Urinary bladder (tissue), 4 donors: ENCODE measurements at places on chromosomes 6 and 20.
A peak's percentile ranks its signal among the peaks of the same experiment; 100 is the strongest.

- no peak for DNase-seq
Measured at GRCh38 chr20:43458422-43458924, 777 bp downstream of the SRSF6 start.

DNA sequence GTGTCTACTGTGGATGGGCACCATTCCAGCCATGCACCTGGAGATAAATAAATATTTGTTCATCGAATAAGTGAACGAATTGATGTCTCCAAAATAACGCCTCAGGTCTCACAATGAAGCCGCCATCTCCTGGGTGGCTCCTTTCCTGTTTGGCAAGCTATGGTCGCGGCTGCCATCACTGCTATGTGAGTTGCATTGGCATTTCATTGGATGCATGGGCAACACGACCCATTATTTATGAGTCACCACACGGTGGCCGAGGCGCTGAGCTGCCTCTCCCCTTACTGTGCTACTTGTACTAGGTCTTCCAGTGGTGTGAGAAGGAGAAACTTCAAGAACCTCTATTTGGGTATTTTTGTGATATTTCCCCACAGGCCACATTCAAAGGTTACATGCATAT, 21.3 kb upstream of the PDE10A start:
- no peak for DNase-seq

DNA sequence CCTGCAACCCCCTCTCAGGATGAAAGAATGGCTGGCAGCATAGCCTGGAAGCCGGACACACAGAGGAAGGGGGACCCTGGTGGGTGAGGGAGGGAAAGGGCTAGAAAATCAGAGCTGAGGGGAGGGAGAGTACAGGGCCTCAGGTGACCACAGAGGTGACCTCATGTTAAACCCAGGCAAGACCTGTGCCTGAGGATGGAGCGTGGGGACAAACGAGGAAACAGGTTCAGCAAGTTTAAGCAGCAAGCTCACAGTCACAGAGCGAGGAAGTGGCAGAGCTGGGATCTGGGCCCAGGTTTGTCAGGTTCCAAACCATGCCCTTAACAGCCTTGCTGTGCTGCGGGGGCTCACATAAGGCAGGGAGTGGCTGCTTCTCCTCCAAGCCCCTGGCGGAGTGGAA, 4.0 kb upstream of the BPI start:
- no peak for DNase-seq

GRCh38 chr6:100084316-100084990, 90.4 kb upstream of the MCHR2 start:
- no peak for DNase-seq

- DNase-seq, result no peak
Measured at GRCh38 chr6:32854376-32855178, 585 bp downstream of the PSMB9 start.

DNA sequence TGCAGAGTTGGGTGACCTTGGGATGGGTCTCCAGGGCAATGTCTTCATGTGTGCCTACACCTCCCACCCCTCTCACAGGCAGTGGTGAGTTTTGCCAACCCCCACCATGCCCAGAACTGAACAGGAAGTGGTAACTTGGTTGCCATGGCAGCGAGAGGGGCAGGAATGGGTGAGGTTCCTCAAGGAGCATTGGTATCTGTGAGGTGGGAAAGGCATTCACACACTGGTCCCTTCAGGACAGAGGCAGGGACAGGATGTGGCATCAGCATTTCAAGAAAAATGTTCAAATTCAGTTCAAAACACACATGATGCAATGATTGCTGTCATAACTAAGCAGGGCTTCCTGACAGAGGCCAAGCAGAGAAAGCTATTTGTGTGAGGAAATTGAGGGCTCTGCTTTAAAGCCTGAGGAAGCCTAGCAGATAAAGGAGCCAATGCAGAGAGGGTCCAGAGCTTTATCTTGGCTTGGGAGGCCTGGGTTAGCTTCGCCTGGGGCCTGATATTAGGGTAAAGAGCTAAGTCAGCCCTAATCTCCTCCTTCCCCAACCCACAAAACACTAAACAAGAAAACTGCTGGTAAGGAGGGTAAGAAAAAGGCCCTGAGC, 551 bp downstream of the TREML2 start:
- DNase-seq, result no peak

DNA sequence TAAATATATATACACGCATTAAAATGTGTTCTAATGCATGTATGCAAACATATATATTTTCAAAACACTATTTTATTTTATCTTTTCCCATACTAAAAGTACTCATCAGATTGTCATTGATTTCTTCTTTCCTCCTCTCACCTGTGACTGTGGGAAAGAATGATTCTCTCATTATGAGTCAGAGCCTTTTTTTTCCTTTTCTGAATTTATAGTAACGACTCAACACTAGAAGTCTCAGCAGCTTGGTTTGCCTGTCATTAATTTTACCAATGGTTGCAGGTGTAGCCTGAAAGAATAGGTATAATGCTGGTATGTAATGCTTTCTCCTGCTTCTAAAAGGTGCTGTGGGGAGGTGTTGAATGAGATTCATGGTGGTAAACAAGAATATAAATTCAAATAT, 328.7 kb downstream of the UTRN start:
- DNase-seq, result no peak

GRCh38 chr6:138063726-138064125, 43.5 kb downstream of the PERP start:
- DNase-seq, result no peak

GRCh38 chr6:83429857-83430610, 817 bp downstream of the ME1 start:
- no peak for DNase-seq

DNA sequence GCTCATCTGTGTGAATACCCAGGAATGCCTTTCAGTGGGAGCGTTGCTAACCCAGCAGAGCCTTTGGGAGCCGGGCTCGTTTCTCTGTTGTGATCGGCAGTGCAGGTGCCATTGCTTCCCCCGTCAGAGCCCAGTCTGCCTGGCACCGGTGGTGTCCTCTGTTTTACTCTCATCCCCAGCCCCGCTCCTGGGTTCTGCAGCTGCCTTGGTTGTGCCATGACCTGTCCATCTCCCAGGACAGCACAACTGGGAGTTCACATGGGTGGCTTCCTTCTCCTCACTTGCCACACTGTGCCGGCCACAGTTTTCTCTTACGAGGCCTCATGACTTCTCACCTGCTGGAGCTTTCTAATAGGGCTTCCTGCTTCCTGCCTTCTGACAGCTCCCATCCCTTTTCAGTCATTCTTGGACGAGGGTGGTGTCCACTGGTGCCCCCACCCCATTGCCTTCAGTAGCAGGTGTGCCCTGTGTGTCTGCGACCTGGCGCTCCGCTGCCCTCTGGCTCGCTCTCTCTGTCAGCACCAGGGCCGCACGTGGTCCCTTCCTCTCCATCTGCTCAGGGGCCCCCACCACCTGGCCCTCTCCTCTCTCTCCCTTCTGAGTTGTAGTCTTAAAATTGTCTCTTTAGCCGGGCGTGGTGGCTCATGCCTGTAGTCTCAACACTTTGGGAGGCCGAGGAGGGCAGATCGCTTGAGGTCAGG, 110.9 kb downstream of the RPP40 start:
- DNase-seq, result no peak

GRCh38 chr6:18931086-18931485, 543.9 kb downstream of the RNF144B start:
- DNase-seq, result no peak

- no peak for DNase-seq
Measured at GRCh38 chr20:63830841-63831588, at the start of gene ZBTB46. TSS of gene ZBTB46 (minus strand) at chr20:63831264. CDS start at chr20:63790757, 40,507 bp downstream.

DNA sequence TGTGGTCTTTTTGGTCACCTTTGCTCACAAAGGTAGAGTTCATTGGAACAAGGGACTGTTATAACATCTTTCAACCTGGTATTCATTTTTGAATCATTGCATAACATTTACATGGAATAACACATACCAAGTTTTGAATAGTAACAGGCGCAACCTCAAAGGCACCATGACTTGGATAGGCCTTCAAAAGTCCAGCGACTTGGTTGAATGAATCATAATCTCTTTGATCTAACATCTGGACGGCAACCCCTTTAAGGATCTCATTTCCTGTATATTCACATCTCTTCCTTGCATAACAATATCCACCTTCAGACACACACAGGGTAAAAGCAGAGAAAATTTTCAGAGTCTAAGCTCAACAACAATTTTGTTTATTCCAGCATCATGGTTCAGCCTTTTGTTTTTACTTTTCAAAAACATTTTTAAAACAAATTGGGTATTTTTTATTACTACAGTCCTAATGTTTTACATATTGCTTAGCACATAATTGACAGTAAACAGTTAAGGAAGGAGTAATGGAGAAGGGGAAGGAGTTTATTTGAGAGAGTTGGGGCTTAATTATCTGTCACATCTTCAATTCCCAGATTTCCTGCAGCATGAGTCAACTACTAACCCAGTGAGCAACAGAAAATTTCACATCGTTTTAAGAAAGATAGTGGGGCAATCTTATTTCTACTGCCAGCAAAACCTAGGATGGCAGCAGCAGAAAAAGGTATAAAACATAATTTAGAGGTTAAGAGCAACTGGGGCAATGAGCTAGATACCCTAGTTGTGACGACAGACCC, 41.8 kb upstream of the F13A1 start:
- DNase-seq, result no peak

DNA sequence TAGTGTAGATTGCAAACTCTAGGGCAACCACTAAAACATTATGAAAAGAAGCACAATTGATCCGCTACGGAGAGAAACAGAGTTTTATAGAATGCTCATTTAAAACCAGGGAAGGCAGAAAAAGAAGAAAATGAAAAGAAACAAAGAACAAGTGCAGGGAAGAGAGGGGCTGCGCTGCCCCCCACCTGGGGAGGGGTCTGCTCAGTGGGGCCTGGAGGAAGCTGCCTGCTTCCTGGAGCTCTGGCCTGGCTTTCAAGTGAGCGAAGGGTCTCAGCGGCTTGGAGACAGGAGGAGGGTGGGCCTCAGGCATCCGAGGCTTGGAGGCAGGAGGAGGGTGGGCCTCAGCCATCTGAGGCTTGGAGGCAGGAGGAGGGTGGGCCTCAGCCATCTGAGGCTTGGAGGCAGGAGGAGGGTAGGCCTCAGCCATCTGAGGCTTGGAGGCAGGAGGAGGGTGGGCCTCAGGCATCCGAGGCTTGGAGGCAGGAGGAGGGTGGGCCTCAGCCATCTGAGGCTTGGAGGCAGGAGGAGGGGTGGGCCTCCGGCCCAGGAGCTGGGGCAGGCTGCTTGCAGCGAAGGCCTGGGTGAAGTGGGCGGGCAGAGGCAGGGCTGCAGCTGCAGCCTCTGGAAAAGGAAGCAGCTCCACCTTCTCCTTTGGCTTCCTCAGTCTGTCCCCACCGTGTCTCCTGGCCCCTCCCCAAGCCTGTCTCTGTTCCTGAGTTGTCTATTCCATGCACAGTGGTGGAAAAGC, 406.3 kb downstream of the TAF4 start:
- DNase-seq, result no peak

DNA sequence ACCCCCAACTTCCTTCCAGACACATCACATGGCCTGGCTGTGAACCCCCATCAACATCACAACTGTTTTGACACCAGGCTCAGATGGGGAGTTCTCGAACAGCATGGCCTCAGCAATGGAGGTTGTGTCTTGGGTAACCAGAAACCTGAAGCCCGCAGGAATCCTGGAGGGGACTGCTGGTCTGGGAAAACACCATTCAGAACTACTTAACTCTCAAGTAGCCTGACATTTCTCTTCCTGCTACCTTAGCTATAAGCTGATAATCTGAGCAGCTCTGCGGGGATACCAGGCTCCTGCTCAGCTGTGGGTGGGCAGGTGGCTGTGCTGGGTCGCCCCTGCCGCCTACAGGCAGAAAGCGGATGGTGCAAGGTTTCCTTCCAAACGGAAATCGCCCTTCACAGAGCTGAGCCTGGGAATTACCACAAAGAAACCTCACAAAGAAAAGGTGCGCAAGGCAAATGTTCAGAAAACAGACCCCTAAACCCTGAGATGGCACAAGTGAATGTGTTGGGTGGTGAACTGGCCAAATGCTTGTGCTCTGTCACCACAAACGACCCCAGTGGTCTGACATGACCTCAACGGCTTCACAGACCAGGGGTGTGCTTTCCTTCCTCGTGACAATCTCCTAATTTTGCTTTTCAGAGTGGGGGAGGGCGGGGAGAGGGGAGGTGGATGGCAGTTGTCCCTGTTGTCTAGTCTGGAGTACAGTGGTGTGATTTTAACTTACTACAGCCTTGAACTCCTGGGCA, 29.5 kb downstream of the SNX5 start:
- DNase-seq, result no peak

- DNase-seq, result no peak
Measured at GRCh38 chr6:108846628-108847027, 1.6 kb upstream of the ARMC2 start.

DNA sequence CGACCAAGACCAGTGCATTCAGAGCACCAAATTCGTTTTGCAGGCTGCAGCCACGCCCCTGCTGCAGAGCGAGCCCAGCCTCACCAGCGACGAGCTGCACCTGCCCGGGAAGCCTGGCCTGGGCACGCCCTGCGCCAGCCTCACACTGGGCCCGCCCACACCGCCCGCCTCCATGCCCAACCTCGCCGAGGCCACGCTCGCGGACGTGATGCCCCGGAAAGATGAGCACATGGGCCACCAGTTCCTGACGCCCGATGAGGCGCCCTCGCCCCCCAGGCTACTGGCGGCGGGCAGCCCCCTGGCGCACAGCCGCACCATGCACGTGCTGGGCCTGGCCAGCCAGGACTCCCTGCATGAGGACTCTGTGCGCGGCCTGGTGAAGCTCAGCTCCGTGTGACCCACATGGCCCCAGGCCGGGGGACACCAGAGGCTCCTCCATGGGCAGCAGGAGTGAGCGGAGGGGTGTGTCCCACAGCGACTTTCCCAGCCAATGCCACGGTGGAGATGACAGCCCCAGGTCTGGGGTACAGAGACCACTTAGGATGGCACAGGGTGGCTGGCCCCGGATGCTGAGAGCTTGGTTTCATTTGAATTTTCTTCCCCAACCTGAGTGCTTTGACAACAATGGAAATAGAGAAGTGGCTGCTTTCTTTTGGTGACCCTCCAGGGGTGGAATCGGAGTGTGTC, 150.2 kb upstream of the SNX9 start:
- no peak for DNase-seq

DNA sequence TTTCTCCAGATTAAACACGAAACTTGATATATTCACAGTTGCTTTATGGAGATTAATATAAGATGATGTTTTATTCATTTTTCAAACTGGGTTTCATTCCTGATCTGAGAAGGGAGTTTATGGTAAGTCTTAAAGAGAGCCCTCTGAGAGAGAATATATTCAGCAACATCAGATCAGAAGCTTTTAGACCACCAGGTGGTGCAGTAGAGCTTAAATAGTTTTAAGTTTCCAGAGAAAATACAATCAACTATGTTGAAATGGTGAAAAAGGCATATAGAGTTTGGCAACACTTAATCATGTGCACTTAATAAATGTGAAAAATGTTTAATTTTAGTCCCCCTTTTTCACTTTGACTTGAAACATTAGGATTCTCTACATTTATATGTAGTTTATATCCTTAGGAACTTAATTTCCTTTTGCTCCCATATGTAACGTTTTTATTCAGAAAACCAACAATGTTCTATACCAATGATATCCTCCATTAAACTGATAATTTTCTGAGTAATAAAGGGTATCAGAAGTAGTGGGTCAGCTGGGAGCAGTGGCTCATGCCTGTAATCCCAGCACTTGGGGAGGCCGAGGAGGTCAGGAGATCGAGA, 86.4 kb upstream of the CLDN20 start:
- DNase-seq, result peak; percentile 51

GRCh38 chr6:81002126-81002525, 750.4 kb downstream of the TENT5A start:
- no peak for DNase-seq
